ENCODE measurements at places on chromosomes 13 and 19.

DNA sequence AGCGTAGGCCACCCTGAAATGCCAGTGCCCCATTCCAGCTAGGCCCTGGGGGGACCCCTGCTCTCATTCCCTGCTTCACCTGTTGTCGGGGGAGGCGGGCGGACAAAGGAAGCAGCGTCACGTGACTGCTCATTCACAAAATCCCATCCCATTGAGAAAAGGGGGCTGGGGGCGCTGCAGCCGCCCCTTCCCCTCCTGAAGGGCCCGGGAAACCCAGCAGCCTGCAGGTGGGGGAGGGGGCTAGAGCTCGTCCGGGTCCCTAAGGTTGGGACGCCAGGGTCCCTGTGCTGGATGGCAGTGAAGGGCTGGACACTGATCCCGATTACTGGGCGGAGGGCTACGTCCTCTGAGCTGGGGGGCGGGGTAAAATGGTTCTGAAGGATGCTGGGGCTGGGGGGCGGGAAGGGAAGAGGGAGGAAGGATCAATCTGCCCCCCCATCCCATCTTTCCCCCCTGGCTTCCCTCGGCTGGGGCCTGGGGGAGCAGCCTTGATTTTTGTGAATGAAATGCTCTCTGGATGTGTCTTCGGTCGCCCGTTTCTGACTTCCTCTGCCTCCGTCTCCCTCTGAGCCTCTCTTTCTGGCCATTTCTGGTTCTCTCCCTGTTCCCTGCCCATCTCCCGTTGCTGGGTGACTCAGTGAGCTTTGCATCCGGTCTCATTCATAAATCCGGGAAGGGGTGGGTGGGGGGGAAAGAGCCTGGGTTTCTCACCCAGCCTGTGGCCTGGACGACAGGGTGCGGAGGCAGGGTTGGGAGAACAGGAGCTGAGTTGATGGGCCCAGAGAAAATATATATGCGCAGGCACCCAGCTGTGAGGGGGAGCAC is 816 bp downstream of the SPRED3 start:
- DNase-seq, result peak; percentile 39

DNA sequence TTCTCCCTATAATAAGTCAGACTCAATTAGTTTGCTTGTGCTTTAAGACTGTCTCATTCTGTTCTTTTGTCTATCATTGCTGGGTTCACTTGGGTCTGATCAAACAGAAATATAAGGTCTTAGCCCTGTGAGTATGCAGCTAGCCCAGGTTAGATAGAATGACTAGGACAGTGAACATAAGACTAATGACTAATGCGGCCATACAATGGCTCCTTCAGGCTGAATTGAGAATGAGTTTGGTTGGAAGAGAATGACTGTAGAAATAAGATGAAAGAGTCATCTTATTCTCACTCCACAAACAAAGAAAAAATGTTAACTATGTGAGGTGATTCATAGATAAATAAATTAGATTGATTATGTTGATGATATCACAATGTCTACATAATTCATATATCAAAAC is 50.1 kb upstream of the OBI1 start:
- no peak for DNase-seq

GRCh38 chr13:111337206-111337605 is 16.8 kb downstream of the TEX29 start:
- DNase-seq, result no peak

- DNase-seq, result no peak
These were observed 925.3 kb downstream of the SLITRK6 start for GRCh38 chr13:84873951-84874350.

GRCh38 chr13:94228763-94229162 is 250.7 kb downstream of the DCT start:
- DNase-seq, result no peak

- no peak for DNase-seq
These were observed 9.3 kb upstream of the MISP start for GRCh38 chr19:741506-742131.

DNA sequence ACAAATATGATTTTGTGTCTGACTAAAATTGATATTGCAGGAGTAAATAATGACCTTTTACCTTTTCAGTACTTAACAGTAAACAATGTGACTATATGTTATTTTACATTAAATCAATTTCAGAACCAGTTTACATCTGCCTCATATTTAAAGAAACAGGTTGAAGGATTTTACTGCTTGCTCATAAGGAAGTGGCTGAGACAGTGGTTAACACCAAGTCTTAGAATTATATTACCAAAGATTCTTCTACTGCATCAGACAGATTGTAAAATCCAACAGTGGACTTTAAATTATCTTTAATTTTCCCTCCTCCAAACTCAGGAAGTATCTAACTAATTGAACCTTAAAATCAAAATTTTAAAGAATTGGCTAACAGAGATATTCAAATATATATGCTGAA is 1929.9 kb downstream of the PCDH9 start:
- DNase-seq, result no peak

DNA sequence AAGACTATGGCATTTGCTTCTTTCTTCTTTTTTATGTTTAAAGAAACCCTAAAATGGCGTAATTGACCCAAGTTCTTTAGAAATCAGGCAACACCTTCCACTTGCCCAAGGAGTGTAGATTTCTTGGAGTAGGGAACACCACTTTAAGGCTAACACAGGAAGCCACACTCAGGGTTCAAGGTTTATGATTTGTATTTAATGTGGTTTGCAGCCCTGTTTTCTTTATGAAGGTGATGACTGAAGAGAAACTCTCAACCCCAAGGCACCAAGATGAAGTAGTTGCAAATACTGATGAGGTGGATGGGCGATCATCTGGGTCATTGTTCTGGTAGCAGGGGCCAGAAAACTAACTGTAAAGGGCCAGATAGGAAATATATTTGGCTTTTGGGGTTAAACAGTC is 101.1 kb downstream of the DLEU7 start:
- DNase-seq, result no peak

DNA sequence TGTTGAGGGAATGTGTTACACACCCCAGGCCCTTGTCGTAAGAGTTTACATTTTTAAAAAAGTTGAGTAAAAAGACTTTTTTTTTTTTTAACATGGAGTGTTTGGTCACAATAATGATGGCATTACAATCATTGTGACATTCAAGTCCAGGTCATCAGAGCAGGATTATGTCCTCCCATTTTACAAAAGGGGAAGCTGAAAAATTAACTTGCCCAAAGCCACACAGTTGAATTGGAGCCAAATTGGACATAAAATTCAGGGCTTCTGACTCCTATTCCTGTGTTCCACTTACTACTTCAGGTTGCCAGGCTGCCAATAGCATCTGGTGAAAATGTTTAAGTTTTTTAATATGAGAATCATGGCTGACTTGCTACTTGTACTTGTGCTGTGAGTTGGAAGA is 49.3 kb downstream of the DLEU7 start:
- DNase-seq, result no peak

- DNase-seq, result no peak
These were observed 2857.0 kb upstream of the PCDH20 start for GRCh38 chr13:64272681-64273080.

GRCh38 chr13:48231080-48231479 is 1.9 kb upstream of the ITM2B start:
- no peak for DNase-seq

DNA sequence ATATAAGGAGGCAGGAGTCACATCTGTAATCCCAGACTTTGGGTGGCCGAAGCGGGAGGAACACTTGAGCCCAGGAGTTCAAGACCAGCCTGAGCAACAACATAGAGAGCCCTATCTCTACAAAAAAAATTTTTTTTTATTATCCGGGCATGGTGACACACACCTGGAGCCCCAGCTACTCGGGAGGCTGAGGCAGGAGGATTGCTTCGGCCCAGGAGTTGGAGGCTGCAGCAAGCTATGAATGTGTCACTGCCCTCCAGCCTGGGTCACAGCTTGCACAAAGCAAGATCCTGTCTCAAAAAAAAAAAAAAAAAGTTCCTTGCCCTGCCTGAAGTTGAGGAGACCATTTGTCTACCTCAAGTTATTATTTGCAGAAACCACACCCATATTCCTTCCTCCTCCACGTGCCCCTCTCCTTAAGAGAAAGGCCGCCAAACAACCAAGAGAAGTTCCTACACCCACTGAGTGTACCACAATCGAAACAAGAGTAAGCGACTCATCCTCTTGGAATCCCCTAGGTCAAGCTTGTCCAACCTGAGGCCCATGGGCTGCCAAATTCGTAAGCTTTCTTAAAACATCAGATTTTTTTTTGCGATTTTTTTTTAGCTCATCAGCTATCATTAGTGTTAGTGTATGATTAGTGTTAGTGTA is 2.2 kb downstream of the ABCC4 start:
- peak; percentile 9 for DNase-seq

DNA sequence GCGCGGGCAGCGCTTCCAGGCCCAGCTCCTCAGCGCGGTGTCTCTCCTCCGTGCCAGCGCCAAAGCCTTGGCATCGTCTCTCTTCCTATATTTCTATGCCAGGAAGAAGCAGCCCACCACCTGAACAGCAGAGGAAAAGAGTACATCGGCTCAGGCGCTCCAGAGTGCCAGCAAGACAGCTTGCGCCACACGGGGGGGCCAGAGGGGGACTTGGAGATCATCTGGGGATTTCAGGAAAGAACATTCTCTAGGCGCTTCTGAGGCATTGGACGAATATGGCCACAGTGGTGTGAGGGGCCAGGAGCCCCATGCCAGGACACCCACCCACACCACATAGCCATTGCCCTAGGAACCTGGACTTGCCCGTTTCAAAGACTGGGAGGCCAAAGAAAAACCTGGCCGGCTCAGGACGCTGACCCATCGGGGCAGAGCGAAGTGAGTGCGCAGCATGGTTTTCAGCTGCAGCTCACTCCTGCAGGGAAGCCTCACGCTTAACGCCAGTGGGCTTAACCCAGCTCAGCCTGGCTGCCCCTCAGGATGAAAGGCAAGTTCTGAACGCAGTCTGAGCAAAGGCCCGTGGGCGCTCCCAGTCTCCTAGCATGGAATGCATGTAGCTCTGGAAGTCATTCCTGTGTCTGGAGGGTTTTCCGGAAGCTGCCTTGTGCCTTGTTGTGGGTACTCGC is 62.1 kb downstream of the GGACT start:
- no peak for DNase-seq

GRCh38 chr19:48858984-48859710 is 9.3 kb downstream of the PLEKHA4 start:
- DNase-seq, result peak; percentile 81

GRCh38 chr13:71866335-71867130 is 471 bp downstream of the DACH1 start:
- no peak for DNase-seq

- no peak for DNase-seq
These were observed 81.9 kb downstream of the FLT1 start for GRCh38 chr13:28412981-28413380.

DNA sequence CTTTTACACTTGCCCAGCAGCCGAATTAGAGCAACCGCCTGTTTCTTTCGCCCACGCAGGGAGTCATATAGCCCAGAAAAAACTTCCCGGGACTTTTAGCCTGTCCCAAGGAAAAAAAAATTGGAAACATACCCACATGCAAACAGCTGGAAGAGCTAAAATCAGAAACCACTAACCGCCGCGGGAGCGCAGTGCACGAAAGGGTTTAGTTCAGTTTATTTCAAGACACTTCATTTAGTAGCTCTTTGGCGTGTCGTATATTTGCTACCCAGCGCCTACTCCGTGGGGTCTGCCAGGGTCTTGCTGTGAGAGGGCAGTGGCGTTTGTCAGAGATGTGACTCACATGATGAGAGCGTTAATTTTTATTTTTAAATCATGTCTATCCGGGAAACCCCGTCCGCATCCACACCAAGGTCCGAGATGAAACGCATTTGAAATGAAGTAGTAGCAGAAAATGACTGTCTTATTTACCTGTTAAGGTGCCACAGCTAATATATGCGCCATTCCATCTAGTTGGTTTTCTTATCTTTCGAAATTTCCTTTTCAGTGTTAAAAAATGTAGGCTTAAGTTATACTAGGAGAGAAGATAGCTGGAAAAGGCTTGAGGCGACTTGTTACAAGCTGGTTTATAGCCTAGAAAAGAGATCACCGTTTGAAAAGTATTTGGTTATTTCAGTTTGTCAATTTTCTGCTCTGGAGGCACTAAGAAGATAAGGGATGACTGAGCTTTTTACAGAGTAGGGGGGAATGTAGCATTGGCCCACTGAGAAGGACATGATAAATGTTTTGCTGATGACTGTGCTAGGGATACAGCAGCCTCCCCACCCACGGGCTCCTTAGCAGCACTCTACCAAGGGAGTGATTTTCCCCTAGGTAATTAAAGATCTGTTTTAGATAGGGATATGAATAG is 1.7 kb downstream of the KLF5 start:
- no peak for DNase-seq

DNA sequence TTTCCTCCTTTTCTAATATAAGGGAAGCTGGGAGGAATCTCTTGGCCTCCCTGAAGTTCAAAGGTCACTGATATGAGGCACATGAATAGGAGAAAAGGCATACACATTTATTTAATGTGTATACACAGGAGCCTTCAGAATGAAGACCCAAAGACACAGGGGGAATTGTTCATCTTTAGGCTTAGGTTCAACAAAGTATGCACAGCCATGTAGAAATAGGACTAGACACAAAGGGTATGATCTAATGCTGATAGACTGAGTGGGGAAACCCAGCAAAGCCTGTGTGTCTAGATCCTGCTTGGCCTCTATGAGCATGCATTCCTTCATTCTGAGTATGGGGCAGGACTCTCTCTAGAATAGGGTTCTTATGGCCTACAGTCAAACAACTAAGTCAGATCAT is 177.1 kb upstream of the RFC3 start:
- no peak for DNase-seq

GRCh38 chr19:4399812-4400134 is 574 bp downstream of the SH3GL1 start:
- DNase-seq, result no peak

DNA sequence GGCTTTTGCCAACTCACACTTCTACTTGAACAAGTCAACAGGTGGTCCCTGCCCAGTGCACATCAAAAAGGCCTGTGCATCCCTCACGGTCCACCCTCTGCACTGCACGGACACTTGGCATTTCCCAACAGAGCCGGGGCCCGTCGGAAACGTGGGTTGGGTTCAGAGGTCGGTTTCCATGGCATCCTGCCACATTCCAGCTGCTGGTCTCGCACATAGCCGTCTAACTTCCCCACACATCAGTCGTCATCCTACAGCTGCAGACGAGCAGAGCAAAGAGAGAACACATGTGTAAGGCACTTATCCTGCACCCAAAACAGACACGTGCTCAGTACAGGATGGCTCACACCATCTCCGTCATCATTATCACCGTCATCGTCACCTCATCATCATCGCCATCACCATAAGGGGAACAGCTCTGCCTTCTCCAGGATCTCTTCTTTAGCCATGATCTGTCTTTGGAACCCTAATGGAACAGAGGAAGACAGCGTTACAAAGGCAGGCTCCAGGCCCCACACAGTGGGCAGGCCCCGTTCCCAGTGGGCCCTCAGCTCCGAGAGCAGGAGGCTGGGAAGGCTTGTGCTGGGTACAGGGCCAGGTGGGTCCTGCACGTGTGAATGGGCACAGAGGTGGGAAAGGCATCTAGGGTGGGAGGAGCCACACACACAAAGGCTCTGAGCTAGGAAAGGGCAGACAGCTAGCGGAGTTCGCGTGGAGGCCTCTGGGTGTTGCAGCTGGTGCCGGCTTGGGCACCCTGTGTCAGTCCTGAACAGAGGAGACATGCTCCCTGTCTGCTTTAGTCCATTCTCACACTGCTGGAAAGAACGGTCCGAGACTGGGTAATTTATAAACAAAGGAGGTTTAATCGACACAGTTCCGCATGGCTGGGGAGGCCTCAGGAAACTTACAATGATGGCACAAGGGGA is 170.8 kb upstream of the SOX1 start:
- no peak for DNase-seq

Measured in activated CD4-positive, alpha-beta T cell treated with anti-CD3 and anti-CD28 coated beads, Interleukin-2, amount 50 U/mL, for 48 hours (primary cell).